ENCODE measurements at places on chromosomes 4 and X.
A peak's percentile ranks its signal among the peaks of the same experiment; 100 is the strongest.

DNA sequence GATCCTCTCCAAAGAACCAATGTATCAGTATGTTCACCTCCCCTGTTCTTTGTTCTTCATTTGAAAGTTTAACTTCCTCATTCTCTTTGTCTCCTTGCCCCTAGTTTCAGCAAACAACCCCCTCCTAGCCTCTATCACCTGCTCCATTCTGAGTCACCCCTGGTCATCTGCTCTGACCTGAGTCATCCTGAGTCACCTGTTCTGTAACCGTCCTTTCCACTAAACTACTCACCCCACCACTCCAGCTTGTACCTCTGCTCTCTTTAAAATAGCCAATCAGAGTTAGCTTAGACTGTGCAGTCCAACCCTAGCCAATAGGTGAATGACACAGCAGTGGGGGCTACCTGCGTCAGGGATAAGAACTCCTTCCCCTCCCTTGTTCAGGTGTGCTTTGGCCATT is 249.8 kb upstream of the AADAT start:
- H3K4me3 ChIP-seq: no peak overlapping the region
- DNase-seq: no peak
- peaks cover 1% of the 10 kb centered on the region for H3K4me1 ChIP-seq
- no peaks in the 10 kb centered on the region for H3K36me3 ChIP-seq

DNA sequence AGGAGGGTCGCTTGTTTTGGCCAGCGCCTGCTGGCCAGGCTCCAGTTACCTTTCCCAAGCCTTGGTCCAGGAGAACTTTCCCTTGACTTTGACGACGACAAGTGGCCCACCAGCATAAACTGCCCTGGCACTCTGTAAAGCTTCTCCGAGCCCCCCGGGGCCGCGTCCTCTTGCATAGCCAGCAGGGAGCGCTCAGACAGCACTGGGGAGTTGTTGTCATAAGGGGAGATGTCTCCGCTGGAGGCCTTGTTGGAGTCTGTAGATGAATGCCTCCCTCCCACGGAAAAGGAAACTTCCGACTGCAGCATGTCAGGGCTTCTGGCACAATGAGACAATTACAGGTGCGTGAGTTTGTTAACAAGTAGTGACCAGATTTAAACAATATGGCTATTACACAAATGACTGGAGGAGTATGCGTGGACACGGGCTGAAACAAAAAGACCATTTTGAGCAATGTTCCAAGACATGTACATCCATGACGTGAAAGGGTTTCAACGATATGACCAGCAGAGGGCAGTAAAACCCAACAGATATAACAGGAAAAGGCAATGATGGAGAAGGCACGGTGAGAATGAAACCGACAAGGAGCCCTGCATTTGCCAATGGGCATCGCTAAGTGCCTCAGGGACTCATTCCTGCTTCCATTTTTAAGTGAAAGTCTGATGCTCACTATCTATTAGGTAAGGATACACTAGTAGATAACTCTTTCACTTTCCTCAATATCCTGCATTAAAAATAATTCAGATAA is 33.0 kb downstream of the HCCS start:
- no peak overlapping the region for H3K27ac ChIP-seq
- peaks cover 4% of the 10 kb centered on the region for H3K27me3 ChIP-seq
- H3K4me1 ChIP-seq: peaks cover 3% of the 10 kb centered on the region
- peak overlapping the region; percentile 43 for H3K4me3 ChIP-seq

DNA sequence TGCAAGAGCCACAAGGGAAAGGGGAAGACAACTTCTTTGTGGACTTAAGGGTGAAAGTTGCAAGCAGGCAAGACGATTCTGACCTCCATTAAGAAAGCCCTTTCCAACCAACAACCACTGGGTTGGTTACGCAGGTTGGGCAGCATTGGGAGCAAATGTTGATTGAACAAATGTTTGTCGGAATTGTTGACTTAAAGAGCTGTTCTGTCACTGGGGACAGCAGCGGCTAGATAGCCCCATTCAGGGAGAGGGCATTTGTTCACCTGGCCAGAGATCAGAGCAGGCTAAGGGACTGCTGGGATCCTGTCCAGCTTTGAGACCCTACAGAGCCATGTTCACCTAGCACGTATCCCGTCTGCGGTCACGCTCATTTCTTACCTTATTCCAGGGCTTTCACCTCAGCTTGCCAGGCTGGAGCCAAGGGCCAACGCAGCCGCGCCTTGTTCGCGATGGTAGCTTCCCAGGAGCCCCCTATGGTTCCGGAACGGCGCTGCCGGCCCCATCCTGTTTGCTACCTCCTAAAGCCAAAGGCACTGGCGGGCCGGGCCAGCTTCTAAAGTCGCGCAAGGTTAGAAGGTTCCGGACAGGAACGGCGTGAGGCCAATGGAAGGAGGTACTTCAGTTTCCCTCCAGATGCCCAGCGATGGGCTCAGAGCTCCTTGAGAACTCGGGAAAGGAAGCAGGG is 24.6 kb downstream of the F9 start:
- H3K4me3 ChIP-seq: no peak overlapping the region
- H3K27ac ChIP-seq: no peak overlapping the region
- no peaks in the 10 kb centered on the region for H3K27me3 ChIP-seq
- no peak for DNase-seq
- no peaks in the 10 kb centered on the region for H3K36me3 ChIP-seq

DNA sequence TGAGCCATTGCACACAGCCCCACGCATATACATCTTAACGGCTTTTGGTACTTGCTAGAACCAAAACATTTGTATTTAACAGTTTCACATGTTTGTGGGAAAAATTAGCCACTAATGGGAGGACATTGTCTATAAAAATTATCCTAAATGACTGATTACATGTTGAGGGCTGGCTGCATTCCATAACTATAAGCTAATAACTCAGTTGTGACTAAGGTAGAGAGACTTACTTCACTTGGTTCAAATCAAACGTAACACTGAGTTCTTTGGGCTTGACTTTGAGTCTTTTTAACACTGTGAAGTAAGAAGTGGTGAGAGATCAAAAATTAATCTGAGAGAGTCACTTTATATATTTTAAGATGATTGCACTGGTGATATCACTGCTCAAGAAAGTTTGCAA is 47.9 kb upstream of the PGRMC2 start:
- H3K27ac ChIP-seq: no peak overlapping the region
- no peaks in the 10 kb centered on the region for H3K36me3 ChIP-seq
- no peaks in the 10 kb centered on the region for H3K4me1 ChIP-seq
- DNase-seq: no peak
- no peak overlapping the region for H3K4me3 ChIP-seq

DNA sequence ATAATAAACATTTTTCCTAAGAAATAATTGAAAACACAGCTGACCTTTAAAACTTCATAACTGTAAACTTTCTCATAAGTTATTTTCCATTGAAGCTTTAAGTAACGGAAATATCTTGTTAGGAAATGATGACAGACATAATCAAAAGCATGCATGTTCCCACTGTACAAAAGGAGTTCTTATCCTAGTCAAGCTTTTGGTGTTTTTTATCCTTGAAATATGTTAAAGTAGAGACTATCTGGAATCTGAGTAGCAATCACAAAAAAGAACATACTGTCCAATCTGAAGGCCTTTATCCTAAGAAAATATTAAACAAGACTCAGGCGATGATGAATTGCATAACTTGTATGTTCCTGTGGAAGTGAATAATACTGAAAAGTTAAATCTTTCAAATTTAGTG is 14.4 kb downstream of the GEMIN8 start:
- H3K36me3 ChIP-seq: peaks cover 21% of the 10 kb centered on the region
- H3K27ac ChIP-seq: no peak overlapping the region
- no peaks in the 10 kb centered on the region for H3K27me3 ChIP-seq
- DNase-seq: no peak

DNA sequence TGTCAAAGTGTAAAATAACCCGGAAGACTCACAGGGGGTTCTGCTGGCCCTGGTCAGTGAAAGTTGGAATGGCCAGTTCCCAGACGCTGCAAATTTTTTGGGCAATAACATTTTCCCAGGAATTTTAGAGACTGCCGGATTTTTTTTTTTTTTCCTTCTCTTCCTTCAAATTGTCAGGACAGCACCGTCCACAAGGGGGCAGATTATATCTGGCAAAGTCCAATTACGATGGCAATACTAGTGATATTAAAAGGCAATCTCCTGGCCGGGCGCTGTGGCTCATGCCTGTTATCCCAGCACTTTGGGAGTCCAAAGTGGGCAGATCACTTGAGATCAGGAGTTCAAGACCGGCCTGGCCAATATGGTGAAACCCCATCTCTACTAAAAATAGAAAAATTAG is 20.5 kb downstream of the SLC25A5 start:
- H3K4me3 ChIP-seq: no peak overlapping the region
- H3K27ac ChIP-seq: no peak overlapping the region
- H3K4me1 ChIP-seq: no peaks in the 10 kb centered on the region
- no peaks in the 10 kb centered on the region for H3K36me3 ChIP-seq
- no peaks in the 10 kb centered on the region for H3K27me3 ChIP-seq

DNA sequence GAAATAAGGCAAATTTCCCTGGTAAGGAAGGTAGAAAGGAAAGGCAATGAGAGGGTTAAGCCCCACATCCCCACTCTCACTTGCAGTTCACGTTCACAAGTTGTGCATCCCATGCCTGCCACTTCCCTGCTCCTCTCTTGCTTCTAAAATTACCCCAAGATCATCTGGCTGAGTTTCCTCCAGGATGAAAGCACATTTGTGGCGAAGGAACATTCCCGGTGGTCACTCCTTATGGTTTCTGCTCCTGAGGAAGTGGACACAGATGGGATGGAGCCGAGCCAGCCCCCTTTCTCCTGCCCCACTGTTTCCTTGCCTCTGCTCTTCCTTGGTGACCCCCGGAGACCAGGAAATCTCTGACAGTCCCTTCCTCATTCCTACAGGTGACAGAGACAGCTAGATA is 37.5 kb downstream of the SPINK2 start:
- DNase-seq: no peak
- no peak overlapping the region for H3K4me3 ChIP-seq
- no peak overlapping the region for H3K27ac ChIP-seq
- no peaks in the 10 kb centered on the region for H3K4me1 ChIP-seq
- H3K36me3 ChIP-seq: no peaks in the 10 kb centered on the region
- H3K27me3 ChIP-seq: peaks cover 21% of the 10 kb centered on the region

- peaks cover 19% of the 10 kb centered on the region for H3K27me3 ChIP-seq
- H3K27ac ChIP-seq: no peak overlapping the region
- no peaks in the 10 kb centered on the region for H3K36me3 ChIP-seq
- no peak overlapping the region for H3K4me3 ChIP-seq
- H3K4me1 ChIP-seq: peaks cover 3% of the 10 kb centered on the region
These were observed 40.7 kb downstream of the TIGD4 start for GRCh38 chr4:152738827-152739226.

- no peaks in the 10 kb centered on the region for H3K4me1 ChIP-seq
- no peaks in the 10 kb centered on the region for H3K27me3 ChIP-seq
- DNase-seq: no peak
- no peak overlapping the region for H3K27ac ChIP-seq
These were observed 242.7 kb upstream of the NWD2 start for GRCh38 chr4:37001688-37002436.

DNA sequence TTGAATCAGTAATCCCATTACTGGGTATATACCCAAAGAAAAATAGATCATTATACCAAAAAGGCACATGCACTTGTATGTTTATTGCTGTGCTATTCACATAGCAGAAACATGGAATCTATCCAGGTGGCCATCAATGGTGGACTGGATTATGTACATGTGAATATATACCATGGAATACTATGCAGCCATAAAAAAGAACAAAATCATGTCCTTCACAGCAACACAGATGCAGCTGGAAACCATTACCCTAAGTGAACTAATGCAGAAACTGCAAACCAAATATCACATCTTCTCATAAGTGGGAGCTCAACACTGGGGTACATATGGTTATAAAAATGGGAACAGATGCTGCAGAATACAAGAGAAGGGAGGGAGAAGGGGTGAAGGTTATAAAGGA is 110.7 kb downstream of the ABCB7 start:
- DNase-seq: no peak
- H3K27ac ChIP-seq: no peak overlapping the region
- H3K27me3 ChIP-seq: no peaks in the 10 kb centered on the region
- H3K4me3 ChIP-seq: no peak overlapping the region

- peaks cover 56% of the 10 kb centered on the region for H3K4me1 ChIP-seq
- H3K36me3 ChIP-seq: peaks cover 7% of the 10 kb centered on the region
These were observed 4.3 kb upstream of the CYSLTR1 start for GRCh38 chrX:78331708-78332107.

GRCh38 chr4:57065730-57066482 is 44.3 kb downstream of the IGFBP7 start:
- no peaks in the 10 kb centered on the region for H3K4me1 ChIP-seq
- peaks cover 13% of the 10 kb centered on the region for H3K27me3 ChIP-seq
- DNase-seq: no peak
- H3K36me3 ChIP-seq: no peaks in the 10 kb centered on the region

GRCh38 chr4:40150932-40151331 is 45.9 kb upstream of the RHOH start:
- H3K4me1 ChIP-seq: peaks cover 8% of the 10 kb centered on the region
- peaks cover 53% of the 10 kb centered on the region for H3K36me3 ChIP-seq
- H3K27ac ChIP-seq: no peak overlapping the region
- no peak overlapping the region for H3K4me3 ChIP-seq
